ENCODE measurements at places on chromosomes 1 and 21.

DNA sequence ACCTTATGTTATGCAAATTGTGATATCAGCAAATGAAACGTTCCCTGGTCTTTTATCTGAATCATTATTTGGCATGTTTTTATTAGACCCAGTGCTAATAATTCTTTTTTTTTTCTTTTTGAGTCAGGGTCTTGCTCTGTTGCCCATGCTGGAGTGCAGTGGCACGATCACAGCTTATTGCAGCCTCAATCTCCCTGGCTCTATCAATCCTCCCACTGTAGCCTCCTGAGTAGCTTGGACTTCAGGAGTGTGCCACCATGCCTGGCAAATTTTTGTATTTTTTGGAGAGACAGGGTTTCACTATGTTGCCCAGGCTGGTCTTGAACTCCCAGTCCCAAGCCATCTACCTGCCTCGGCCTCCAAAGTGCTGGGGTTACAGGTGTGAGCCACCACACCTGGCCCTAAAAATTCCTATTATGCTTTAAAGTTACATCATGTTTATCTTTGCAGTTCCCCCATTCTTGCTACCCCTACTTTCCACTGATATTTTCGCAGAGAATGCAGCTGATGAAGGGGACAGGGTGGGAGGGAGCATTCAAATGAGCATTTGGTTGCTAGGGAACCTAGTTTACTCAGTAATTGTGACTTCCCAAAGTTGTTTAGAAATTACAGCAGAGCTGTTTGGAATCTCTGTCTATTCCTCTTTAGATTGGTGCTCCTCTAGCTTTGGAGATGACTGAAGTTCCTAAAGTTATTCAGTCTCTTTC, 18.4 kb downstream of the C1orf21 start:
- no peak for DNase-seq

- DNase-seq, result no peak
These were observed 62.4 kb downstream of the FGGY start for GRCh38 chr1:59359325-59359724.

DNA sequence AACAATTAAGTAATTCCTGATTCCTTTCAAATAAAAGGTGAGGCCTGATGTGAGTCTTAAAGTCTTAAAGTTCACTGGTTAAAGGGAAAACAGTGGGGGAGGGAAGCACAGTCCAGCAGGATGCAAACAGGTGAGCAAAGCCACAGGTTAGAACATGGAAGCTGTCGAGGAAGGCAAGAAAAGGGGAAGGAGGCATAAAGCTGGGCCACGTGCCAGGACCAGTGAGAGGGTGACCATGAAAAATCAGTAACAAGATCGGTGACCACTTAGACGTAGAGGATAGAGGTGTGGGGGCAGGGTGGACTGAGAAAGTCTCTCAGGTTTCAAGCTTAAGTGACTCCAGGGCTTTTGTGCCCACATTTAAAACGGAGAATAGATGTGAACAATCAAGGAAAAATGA, 231.3 kb downstream of the SETD4 start:
- DNase-seq, result no peak

GRCh38 chr1:198656500-198656932, 17.7 kb downstream of the PTPRC start:
- no peak for DNase-seq

- peak; percentile 50 for DNase-seq
These were observed 5.6 kb upstream of the S100A7 start for GRCh38 chr1:153465811-153466636.

GRCh38 chr1:24920533-24920925, 9.5 kb downstream of the RUNX3 start:
- no peak for DNase-seq
